ENCODE measurements at places on chromosomes 4 and X. TPM values are rescaled to one million over a fixed set of nuclear protein-coding genes. Genes with fewer than 3 reads are reported as not detected.

The HELT gene
- polyA plus RNA-seq = not detected

The KCTD8 gene
- polyA plus RNA-seq = not detected

The GAGE12F gene
- polyA plus RNA-seq = 0.77 TPM

The GLRA2 gene
- polyA plus RNA-seq = not detected

The NPNT gene
- polyA plus RNA-seq = not detected

The BTC gene
- not detected for polyA plus RNA-seq

The GPRASP3 gene
- polyA plus RNA-seq = 0.77 TPM

The TLR3 gene
- polyA plus RNA-seq = not detected

The HPSE gene
- polyA plus RNA-seq = not detected

The HS3ST1 gene
- not detected for polyA plus RNA-seq

The OPRPN gene
- not detected for polyA plus RNA-seq

The C4orf36 gene
- not detected for polyA plus RNA-seq

The CSN1S1 gene
- polyA plus RNA-seq = not detected

The MGAT4D gene
- not detected for polyA plus RNA-seq

The TMEM154 gene
- 1.6 TPM for polyA plus RNA-seq

The TSPAN6 gene
- not detected for polyA plus RNA-seq

The PCDH7 gene
- polyA plus RNA-seq = not detected

The GC gene
- polyA plus RNA-seq = not detected

The PDLIM3 gene
- polyA plus RNA-seq = not detected

The PI4K2B gene
- 13.4 TPM for polyA plus RNA-seq

The HSPA4L gene
- polyA plus RNA-seq = 12.3 TPM

The NALF2 gene
- not detected for polyA plus RNA-seq

The MMRN1 gene
- not detected for polyA plus RNA-seq

The OTC gene
- polyA plus RNA-seq = not detected

The PPP2R3B gene
- polyA plus RNA-seq = 13.6 TPM

The GATA1 gene
- polyA plus RNA-seq = 246 TPM

The ITIH6 gene
- not detected for polyA plus RNA-seq

The HMX1 gene
- polyA plus RNA-seq = not detected

The WAS gene
- 3.8 TPM for polyA plus RNA-seq

The ARHGEF38 gene
- polyA plus RNA-seq = not detected

The MAGEA2 gene
- 45.1 TPM for polyA plus RNA-seq

The MAOA gene
- polyA plus RNA-seq = 2.8 TPM
